Left ventricle myocardium inferior (tissue), 1 donor: ENCODE measurements at places on chromosomes 2 and 18.

- peak; percentile 66 for DNase-seq
These were observed 209.4 kb upstream of the SP5 start for GRCh38 chr2:170505631-170506275.

DNA sequence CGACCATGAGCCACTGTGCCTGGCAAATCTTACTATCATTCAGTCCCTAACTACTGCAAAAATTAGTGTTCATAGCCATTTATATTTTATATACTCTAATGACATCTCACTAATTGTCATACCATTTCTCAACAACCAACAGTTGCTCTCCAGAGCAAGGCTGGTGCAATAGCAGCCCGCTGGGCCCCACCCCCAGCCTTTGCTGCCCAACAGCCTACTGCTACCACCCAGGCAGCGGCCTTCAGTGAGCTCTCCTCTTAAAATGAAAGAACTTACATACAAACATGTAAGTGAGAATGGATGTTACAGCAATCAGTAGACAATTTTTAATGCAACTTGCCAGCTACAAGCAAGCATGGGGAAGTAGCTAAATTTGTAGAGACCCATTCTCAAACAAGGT lies 90.5 kb downstream of the HNRNPLL start:
- DNase-seq: no peak

DNA sequence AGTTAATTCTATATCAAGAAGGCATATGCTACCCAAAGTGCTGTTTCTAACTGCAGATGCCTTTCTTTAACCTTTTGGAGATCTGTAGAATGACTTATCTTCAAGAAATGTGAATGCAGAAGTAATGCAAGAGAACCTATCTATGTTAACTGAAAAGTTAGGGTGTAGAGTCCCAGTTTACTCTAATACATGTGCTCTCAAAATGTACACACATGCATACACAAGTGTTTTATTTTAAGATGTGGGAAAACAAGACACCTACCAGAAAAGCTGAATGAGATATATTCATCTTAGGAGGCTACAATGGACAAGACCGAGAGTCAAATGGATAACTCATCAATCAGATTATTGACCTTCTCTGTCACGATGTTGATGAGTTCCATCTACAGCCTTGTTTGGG lies 80.9 kb downstream of the CDCA7 start:
- no peak for DNase-seq

- no peak for DNase-seq
These were observed 238.0 kb upstream of the COPS8 start for GRCh38 chr2:236847538-236848263.

DNA sequence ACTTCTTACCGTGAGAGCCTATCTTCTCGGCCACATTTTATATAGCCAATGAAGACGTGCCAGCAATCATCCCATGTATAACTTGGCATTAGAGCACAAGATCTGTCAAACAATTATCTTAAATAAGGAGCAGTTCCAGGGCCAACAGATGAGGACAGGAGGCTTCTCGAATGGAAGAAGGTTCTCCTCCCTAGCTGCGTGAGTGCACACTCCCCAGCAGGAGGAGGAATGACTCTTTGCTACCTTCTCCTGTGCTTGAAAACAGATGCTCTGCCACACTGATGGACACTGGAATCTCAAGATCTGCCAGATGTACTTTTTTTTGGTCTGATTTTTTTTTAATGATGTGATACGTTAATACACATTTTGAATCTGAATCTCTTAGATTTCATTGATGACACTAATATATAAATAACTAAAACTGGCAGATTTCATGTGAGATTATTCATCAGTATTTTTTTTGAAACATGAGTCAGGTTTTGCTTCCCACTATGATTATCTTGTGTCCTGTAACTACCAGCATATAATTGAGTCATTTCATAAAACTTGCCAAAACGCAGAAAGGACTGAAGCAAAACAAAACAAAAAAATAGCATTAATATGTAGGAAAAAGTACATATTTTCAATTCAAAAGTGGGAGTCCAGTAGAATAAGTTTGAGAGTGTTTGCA lies 626 bp upstream of the VIT start:
- no peak for DNase-seq

DNA sequence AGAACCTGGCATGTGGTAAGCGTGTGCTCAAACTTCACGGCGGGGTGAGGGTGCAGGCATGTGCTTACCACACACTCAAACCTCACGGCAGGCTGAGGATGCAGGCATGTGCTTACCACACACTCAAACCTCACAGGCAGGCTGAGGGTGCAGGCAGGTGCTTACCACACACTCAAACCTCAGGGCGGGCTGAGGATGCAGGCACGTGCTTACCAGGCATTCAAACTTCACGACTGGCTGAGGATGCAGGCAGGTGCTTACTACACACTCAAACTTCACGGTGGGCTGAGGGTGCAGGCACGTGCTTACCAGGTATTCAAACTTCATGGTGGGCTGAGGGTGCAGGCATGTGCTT lies 105.0 kb upstream of the ALKAL2 start:
- DNase-seq: no peak

DNA sequence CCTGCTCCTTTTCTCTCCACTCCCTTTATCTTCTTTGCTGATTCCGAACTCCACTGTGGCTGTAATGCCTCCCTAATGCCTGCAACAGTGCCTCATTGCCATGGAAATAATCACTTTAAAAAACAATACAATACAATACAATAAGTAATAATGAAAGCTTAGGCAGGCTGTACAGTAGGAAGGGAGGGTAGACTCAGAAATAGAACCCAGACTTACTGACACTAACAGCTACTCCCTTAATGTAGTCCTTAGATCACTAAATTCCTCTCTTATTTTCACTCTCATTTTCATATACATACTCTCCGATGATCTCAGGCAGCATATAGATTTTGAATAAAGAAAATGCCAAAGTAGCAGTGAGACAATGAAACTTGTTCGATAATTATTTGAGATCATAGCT lies 70.2 kb downstream of the DLGAP1 start:
- no peak for DNase-seq

DNA sequence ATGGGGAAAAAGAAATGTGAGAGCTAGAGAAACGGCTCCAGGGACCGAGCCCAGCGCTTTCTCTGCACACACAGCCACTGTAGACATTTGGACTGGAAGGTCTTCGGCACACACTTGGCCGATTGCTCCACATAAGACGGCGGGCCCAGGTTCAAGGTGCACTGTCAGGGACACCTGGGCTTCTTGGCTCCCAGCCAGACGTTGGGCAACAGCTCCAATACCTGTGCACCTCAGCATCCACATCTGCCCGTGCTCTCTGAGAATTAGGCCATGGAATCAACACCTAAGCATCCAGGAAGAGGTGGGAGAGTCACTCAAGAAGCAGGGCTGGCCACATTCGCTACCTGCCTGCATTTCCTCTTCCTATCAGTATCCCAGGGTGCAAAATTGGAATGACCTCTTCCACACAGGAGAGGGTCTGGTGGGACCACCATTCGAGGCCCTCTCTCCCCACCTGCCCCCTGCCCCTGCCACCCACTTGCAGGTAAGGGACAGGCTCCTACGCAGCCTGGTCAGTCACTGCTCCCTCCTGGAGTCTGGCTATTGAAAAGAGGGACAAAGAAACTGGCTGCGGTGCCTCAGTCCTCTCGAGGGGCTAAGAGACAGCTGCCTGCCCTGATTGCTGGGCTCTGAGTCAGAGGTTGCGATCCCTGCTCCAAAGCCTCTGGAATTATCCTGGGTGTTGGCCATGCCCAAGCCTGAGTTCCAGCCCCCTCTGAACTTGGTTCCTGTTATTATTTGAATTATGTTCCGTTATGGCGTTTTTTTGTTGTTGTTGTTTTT lies 40.1 kb upstream of the TAF1B start:
- no peak for DNase-seq

DNA sequence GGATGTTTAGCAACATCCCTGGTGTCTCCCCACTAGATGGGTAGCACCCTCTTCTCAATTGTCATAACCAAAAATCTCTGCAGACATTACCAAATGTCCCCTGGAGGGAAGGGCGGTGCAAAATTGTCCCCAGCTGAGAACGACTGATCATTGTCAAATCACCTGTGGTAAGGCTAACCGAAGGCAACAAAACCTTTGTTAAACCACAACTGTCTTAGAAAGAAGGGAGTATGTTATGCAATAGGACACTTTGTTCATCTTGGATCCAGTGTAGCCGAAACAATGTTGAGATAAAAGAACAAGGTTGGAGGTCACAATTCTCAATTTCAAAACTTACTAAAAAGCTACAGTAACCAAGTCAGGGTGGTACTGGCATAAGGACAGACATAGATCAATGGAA lies 50.3 kb upstream of the ST3GAL5 start:
- no peak for DNase-seq

DNA sequence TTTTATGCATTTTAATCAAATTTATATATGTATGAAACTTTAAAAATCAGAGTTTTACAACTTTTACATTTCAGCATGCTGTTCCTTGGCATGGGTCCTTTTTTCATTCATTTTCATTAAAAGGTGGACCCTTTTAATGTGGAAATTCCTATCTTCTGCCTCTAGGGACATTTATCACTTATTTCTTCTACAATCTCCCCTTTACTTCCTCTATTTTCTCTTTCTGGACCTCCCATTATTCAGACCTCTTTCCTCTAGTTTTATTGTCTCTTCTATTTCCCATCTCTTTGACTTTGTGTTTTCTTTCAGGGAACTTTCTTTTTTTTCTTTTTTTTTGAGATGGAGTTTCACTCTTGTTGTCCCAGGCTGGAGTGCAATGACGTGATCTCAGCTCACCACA lies 5.7 kb downstream of the PROC start:
- DNase-seq: no peak

DNA sequence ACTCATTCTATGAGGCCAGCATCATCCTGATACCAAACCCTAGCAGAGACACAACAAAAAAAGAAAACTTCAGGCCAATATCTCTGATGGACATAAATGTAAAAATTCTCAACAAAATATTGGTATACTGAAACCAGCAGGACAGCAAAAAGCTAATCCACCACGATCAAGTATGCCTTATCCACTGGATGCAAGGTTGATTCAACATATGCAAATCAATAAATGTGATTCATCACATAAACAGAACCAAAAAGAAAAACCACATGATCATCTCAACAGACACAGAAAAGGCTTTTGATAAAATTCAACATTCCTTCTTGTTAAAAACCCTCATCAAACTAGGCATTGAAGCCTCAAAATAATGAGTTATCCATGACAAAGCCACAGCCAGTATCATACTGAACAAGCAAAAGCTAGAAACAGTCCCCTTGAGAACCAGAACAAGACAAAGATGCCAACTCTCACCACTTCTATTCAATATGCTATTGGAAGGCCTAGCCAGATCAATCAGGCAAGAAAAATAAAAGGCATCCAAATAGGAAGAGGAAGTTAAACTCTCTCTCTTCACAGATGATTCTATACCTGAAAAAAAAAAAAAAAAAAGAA lies 45.3 kb downstream of the RTTN start:
- no peak for DNase-seq

GRCh38 chr2:25620077-25620476 lies 53.3 kb downstream of the DTNB start:
- no peak for DNase-seq

- peak; percentile 93 for DNase-seq
These were observed at the start of gene ESCO1 for GRCh38 chr18:21600526-21601410. TSS of gene ESCO1 (minus strand) at chr18:21600704. CDS start at chr18:21574843, 25,861 bp downstream.

- no peak for DNase-seq
These were observed 50.6 kb upstream of the EML6 start for GRCh38 chr2:54672590-54673456.

DNA sequence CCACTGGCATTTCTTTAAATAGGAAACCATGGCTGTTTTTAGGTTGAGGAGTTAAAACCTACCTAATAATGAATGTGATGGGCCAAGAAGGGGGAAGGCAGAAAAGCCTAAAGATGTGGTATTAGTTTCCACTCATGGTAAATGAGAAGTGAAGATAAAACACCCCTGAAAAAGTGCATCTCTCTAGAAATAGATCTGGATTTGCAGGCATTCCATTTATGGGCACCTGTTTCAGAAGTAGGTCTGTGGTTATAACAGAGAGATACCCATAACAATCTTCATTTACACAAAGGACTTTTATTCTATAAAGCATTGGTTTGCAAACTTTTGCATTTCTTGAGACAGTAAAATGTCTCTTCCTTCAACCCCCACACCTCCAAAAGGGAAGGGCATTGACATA lies 62.1 kb downstream of the PRKCE start:
- no peak for DNase-seq

DNA sequence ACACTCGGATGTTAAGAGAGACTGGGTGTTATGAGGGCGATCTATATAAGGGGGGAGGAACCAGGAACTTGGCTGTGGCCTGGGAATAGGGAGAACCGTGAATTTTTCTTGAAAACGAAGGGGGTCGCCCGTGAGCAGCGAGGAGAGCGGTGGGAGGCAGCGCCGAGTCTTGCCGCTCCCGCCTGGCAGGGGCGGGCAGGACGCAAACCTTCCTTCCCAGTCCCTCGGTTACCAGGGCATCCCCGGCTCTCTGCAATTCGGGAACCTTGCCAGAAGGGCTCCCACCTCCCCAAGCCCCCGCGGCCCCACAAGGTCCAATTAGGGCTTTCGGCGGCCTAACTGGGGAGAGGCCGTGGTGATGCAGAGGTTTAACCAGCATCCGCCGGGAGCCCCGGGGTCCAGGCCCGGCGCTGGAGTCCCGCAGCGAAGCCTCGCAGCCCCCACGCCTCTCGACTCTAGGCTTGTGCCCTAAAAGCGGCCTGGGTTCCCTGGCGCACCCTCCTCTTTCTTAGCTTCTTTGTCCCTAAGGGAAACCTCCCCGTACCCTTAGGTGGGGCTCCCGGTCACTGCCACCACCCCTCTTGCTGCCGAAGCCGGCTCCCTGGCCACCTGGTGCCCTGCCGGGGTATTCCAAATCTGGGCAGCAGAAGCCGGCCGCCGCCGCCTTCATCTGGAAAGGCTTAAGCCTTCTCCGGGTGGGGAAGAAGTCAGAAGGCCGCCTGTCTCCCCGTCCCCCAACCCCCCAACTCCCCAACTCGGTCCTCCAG lies 680 bp upstream of the FHOD3 start:
- peak; percentile 60 for DNase-seq

GRCh38 chr2:48278590-48278989 lies 251.4 kb upstream of the STON1 start:
- DNase-seq: no peak

DNA sequence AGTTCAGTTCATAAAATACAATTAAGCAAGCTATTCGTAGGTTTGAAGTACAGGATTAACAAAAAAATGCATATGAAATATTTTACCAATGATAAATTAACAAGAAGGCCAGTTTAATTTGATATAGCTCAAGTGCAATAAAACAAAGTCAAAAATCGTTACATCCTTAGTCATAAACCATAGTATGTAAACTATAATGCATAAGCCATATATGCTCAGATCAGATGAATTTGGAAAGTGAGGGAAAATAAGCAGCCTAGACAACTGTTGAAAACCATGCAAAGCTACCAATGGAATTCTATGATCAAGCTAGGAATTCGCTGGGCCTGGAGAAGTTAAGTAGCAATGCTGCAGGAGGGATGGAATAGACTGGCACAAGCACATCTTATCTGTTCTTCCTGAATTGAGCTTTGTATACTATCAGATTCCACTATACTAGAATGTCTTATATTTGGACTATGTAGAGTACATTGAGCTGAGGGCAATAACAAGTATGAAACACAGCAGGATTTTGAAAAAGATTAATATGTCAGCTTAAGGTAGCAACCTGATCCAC lies 682.0 kb downstream of the IRS1 start:
- no peak for DNase-seq

GRCh38 chr2:230642966-230643365 lies 69.7 kb upstream of the CAB39 start:
- no peak for DNase-seq

- DNase-seq: no peak
These were observed 169.4 kb downstream of the NBAS start for GRCh38 chr2:15391751-15392150.
